ENCODE measurements at places on chromosomes 12 and 14.

DNA sequence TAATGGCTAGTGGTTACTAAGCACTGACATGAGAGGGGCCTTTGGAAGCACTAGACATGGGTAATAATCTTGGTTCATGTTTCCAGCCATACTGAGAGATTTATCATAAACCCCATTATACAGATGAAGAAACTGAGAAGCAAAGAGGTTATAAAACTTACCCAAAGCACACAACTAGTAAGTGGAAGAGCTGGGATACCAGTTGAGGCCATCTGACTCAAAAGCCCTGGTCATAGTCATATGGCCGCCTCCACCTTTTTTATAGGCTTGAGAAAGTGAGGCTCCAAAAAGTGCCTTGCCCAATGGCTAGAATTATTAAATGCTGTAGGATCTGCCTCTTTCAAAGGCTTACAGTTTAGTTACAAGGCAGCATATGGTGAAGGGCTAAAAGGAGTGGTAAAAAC, 944 bp downstream of the TXNRD1 start:
- no peak for DNase-seq

DNA sequence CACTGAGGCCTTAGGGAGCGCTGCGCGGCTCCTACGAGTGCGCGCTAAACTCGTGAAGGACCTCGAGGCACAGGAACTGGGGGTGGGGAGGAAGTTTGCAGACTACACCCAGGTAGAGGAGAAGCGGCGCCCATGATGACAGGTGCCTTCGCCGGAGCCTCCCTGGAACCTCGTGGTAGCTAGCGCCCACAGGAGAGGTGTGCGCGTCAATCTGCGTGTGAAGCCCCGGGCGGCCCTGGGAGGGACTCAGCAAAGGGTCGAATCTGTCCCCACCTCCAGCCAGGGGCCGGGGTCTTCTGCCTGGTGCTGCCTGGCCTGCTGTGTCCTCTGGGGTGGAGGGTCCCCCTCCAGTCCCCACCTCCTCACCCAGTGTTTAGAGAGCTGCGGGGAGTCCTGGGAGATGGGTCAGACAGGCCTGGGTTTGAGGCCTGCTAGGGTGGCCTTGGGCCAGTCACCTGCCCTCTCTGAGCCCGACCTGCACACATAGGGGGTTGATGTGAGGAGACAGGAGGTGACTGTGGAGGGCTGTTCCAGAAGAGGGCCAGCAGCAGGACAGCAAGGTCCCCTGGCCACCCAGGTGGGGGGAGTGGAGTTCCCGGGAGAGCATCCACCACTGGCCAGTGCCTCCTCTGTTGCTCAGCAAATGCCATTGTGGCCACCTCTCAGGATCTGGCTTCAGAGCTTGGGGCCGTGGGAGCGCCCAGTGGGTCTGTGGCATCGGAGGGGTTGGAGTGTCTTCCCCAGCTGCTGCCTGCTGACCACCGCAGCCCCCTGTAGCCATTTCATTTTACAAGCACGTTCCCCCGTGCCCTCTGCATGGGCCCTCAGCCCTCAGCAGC, 20.2 kb upstream of the KIF26A start:
- DNase-seq = no peak

DNA sequence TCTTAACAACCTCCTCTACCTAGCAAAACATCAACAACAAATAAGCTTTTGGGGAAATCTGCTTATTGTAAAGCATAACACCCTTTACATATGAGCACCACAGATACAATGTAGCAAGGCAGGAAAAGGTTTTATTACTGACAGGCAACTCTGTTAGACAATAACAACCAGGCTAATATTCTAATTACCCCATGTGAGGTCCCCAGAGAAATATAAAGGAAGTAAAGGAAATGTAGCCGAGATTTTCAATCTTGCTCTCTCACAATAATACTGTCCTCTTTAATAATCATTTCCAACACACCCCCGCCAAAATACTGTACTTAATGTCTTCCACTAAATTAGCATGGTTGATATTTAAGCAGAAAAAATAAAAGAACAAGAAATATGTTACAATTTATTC, 14.0 kb upstream of the INSM2 start:
- no peak for DNase-seq

DNA sequence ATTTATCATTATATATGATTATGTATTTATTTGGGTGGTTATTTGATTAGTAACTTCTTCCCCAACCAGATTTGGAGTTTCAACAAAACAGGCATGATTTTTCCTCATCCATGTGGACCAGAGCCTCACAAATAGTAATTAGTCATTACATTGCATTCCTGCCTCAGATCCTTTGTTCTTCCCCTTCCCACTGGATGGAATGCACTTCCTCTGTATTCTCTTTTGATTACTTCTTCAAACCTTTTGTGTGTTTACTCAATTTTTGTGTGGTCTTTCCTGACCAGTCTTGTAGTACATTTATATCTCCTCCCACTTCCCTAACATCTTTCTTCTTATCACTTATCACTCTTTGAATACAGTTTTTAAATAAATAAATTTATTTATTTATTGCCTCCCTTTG, 15.5 kb downstream of the SYT1 start:
- no peak for DNase-seq

GRCh38 chr12:72380441-72380840, 108.3 kb downstream of the TRHDE start:
- DNase-seq = no peak

DNA sequence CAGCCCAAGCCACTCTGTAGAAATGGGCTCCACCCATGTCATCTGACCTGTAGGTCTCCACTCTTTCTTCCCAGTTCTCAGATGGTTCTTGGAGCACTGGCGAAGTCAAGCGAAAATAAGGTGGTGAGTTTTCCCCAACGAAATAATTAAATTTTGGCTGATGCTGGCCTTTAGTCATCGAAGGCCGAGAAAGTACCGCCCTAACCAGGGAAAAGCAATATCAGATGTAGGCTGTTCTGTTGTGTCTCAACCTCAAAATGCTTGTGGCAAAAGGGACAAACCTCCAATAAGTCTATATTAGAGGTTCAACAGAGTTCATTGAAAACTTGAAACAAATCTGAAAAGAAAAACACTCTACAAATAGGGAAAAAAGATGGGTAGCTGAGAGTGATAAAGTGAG, 48.6 kb upstream of the BCAT1 start:
- no peak for DNase-seq

DNA sequence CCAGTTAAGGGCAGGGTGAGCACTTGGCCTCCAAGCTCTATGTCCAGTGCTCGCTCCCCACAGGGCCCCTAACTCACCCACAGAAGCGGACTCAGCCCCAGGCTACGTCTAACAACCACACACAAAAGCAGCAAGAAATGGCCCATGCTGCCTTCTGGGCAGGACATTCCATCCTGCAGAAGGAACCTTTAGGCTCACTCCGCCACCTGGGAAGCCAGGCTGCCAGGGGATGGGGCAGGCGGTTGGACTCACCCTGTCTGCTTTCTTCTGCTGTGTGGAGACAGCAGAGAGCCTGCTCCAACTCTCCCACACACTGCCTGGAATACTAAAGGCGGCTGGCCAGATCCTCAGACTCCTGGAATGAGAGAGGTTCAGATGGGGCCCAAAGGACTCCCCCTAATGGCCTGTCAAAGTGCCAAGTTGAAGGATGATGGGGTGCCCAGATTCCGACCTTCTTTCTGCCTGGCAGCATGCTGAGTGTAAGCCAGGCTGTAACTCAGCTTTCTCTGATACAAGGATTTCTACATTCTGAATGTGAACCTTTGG, 27.7 kb upstream of the BLTP3B start:
- no peak for DNase-seq

Measured in stimulated activated CD8-positive, alpha-beta memory T cell treated with anti-CD3 and anti-CD28 coated beads, Interleukin-15, amount 100 ng/mL, for 4 hours (primary cell).